Activated naive CD8-positive, alpha-beta T cell treated with anti-CD3 and anti-CD28 coated beads, Interleukin-2, amount 50 U/mL, for 24 hours (primary cell): ENCODE measurements at places on chromosomes 12 and 14.

DNA sequence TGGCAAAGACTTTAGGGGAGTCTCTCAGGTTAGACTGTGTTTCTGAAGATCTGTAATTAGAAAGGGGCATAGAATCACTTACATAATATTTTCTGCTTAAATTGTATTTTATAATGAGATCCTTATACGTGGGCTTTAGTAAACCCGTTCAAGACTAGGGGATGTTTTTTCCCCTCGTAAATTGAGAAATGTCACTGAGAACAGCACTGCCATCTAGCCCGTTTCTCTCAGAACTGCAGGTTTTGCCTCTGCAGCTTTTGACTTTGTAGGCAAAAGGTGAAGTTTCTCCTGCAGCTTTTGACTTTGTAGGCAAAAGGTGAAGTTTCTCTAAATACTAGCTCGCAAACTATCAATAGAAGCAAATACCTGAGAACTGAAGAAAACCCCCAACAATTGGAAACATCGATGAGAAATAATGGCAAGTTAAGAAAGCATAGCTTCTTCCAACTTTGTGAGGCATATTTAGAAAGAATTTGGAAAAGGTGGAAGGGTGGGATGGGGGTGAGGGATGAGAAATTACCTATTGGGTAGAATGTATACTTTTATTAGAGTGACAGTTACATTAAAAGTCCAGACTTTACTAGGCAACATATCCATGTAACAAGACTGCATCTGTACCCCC is 9.9 kb upstream of the ASPG start:
- no peak for DNase-seq
- H3K4me3 ChIP-seq, result no peak overlapping the region
- peaks cover 4% of the 10 kb centered on the region for H3K36me3 ChIP-seq
- no peak overlapping the region for H3K27ac ChIP-seq
- H3K4me1 ChIP-seq, result peaks cover 10% of the 10 kb centered on the region

DNA sequence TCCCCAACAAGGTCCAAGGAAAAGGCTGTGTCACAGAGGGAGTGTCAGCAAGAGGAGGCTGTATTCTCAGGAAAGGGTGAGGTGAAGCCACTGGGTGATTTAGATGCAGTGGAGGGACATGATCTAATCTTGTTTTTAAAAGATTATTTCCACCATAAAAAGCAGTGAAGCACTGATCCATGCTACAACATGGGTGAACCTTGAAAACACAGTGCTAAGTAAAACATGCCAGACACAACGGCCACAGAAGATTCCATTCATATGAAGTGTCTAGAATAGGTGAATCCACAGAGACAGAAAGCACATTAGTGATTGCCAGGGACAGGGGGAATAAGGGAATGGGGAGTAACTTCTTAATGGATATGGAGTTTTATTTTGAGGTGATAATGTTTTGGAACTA is 12.8 kb downstream of the RITA1 start:
- H3K36me3 ChIP-seq, result peaks cover 4% of the 10 kb centered on the region
- no peak overlapping the region for H3K4me3 ChIP-seq
- H3K27ac ChIP-seq, result no peak overlapping the region
- no peaks in the 10 kb centered on the region for H3K27me3 ChIP-seq

DNA sequence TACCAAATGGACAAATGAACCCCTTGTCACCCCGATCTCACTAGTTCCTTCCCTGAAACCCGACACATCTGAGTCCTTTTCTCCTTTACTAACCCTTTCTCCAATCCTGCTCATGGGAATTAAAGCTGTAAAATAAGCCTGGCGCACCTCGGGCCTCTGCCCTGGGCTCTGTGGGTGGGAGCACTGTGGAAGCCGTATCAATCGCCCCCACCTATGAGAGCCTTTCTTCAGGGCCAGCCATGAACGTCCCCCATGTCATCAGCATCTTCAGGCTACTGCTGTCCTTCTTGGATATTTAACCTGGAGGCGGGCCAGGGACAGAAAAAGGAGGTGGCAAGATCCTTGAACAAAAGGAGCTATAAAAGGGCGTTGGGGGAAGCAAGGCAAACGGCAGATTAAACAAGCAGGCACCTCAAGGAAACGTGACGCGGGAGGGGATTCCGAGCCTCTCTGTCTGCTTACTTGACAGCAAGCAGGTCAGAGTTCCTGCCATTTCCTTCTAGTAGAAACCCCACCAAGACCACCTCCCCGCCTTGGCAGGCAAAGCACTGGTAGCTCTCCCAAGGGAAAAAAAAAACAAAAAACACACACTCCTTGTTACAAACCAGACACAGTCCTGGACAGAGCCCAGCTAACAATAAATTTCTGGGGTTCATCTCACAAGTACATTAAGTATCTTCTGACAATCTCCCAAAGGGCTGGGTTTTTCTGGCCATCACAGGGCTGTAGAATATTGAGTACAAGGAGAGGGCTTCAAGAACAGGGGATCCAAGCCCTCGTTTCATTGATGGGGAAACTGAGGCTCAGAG is 62.9 kb downstream of the DPF3 start:
- H3K4me3 ChIP-seq, result no peak overlapping the region
- peaks cover 4% of the 10 kb centered on the region for H3K27me3 ChIP-seq
- DNase-seq, result no peak
- H3K36me3 ChIP-seq, result no peaks in the 10 kb centered on the region
- no peaks in the 10 kb centered on the region for H3K4me1 ChIP-seq
- H3K27ac ChIP-seq, result no peak overlapping the region

DNA sequence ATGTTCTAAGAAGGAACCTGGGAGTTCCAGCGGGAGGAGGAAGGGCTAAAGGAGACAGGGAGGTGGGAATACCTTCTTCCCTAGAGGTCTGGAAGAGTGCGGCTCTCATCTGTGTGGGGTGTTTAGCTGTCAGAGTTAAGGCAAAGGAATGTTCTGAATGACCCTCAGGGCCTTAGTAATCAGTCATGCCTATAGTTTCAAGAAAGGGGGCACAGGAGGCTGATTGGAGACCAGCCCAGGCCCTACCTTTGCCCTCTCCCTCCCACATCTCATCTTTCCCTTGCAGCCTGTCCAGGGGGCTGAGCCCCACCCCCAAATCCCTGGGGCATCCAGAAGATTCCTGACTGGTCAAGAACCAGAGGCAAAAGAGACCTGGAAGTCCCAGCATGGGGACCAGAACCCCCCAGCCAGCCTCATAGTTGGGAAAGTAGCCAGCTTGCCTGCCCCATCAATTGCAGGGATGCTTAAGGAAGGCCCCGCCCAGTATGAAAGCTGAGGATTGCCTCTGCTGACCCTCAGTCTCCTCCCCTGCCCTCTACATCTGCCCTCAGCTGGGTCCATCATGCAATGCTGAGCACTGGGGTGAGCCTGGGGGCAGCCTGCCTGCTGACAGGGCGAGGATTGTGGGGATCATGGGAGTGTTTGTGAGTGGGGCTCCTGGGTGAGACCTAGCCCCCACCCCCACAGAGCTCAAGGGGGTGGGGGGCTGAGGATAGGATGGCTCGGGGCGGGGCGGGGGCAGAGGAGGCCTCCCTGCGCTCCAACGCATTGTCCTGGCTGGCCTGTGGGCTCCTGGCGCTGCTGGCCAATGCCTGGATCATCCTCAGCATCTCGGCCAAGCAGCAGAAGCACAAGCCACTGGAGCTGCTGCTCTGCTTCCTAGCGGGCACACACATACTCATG is 1.8 kb downstream of the GPR162 start:
- no peaks in the 10 kb centered on the region for H3K36me3 ChIP-seq
- no peak overlapping the region for H3K27ac ChIP-seq
- peaks cover 24% of the 10 kb centered on the region for H3K4me1 ChIP-seq
- H3K27me3 ChIP-seq, result peaks cover 62% of the 10 kb centered on the region
- H3K4me3 ChIP-seq, result no peak overlapping the region

DNA sequence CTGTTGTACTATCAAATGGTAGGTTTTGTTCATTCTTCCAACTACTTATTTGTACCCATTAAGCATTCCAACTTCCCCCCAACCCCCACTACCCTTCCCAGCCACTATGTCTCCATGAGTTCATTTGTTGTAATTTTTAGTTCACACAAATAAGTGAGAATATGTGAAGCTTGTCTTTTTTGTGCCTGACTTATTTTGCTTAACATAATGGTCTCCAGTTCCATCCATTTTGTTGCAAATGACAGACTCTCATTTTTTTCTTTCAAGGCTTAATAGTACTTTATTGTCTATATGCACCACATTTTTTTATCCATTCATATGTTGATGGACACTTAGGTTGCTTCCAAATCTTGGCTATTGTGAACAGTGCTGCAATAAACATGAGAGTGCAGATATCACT is 86.2 kb downstream of the ALG10B start:
- H3K27ac ChIP-seq, result no peak overlapping the region
- DNase-seq, result no peak
- H3K4me1 ChIP-seq, result no peaks in the 10 kb centered on the region
- no peaks in the 10 kb centered on the region for H3K36me3 ChIP-seq
- H3K4me3 ChIP-seq, result no peak overlapping the region

DNA sequence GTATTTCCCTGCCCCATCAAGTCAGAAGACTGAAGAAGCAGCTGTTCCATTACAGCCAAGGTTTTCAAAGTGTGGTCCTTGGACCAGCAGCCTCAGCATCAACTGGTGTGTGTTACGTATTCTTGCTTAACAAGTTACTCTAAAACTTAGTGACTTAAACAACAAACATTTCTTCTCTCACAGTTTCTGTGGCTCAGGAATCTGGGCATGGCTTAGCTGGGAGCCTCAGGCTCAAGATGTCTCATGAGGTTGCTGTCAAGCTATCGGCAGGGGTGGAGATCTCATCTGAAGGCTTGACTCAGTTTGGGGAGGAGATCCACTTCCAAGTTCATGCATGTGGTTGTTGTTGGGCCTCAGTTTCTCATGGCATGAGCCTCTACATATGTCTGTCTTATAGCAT is 174.5 kb downstream of the KTN1 start:
- no peaks in the 10 kb centered on the region for H3K27me3 ChIP-seq
- no peaks in the 10 kb centered on the region for H3K4me1 ChIP-seq
- no peaks in the 10 kb centered on the region for H3K36me3 ChIP-seq
- H3K27ac ChIP-seq, result no peak overlapping the region
- no peak overlapping the region for H3K4me3 ChIP-seq

- H3K36me3 ChIP-seq, result peaks cover 10% of the 10 kb centered on the region
- peaks cover 16% of the 10 kb centered on the region for H3K27me3 ChIP-seq
- no peak overlapping the region for H3K4me3 ChIP-seq
- no peak for DNase-seq
Observed at GRCh38 chr12:62426089-62426488, 40.5 kb upstream of the MON2 start.

DNA sequence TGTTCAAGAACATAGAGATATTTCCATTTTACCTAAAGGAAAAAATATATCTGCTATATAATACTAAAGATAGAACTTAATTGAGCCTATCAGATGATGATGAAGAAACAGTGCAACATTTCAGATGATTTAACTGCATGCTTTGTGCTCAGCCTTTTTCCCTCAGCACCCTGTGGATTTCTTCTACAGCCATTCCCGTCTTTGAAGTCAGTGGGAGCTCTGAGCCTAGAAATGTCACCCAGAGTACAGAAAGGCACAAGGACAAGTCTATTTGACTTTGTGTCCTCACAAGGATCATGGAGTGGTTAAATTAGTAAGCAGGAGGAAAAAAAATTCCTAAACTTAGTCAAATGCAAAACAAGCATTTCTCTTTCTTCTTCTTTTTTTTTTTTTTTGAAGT is 994.0 kb upstream of the FLRT2 start:
- H3K27me3 ChIP-seq, result no peaks in the 10 kb centered on the region
- no peak for DNase-seq
- H3K4me3 ChIP-seq, result no peak overlapping the region
- H3K4me1 ChIP-seq, result no peaks in the 10 kb centered on the region
- no peaks in the 10 kb centered on the region for H3K36me3 ChIP-seq

DNA sequence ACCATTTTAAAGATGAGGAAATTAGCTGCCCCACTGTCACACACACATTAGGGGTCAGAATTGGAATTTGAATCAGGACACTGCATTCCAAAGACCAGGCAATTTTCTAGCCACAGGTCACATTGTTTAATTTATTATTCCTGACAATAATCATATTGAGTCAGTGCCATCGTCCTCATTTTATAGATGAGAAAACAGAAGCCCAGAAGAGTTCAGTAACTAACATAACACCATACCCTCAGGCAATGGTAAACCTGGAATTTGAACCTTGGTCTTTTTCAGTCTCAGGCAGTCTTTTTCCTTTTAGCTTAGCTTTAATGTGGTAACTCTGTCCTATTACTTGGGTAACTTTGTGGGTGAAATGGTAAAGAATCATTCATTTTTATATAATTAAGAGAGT is 330.3 kb upstream of the SYT1 start:
- H3K27me3 ChIP-seq, result no peaks in the 10 kb centered on the region
- no peak overlapping the region for H3K4me3 ChIP-seq
- no peaks in the 10 kb centered on the region for H3K36me3 ChIP-seq
- no peak for DNase-seq

DNA sequence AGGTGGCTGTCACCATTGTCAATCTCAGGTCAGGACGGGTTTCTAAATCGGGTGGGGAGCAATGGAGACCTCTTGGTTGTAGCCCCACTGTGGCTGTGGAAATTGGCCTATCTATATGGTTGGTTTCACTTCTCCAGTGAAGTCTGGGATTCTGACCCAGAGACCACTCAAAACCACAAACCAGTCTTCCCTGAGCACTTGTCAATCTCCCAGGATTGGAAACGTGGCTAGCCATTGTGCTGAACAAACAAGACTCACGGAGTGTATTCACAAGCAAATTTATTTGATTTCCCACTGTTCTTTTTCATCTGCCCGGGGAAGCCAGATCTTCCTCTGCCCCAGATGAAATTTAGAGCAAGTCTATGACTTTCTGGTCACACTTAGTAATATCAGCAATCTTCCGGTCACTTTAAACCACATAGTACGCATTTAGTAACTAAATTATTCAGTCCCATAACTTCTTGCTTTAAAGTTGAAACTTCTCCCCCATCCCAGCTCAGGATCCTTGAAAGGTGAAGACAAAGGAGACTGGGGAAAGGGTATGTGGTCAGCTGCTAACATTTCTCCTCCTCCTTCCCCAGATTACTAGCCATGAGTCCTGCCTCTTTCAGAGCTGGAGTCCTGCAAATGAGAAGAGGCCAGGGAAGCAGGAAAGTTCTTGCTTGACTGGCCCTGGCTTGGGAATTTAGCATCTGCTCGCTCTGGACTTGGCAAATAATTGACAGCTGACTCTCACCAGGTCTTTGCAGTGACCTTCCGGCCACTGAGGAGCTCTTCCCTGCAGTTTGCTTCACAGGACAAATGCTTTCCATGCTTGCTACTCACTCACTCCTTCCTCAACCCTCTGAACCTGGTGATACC is 123.2 kb upstream of the MAX start:
- H3K27ac ChIP-seq, result no peak overlapping the region
- DNase-seq, result no peak
- H3K4me3 ChIP-seq, result no peak overlapping the region

DNA sequence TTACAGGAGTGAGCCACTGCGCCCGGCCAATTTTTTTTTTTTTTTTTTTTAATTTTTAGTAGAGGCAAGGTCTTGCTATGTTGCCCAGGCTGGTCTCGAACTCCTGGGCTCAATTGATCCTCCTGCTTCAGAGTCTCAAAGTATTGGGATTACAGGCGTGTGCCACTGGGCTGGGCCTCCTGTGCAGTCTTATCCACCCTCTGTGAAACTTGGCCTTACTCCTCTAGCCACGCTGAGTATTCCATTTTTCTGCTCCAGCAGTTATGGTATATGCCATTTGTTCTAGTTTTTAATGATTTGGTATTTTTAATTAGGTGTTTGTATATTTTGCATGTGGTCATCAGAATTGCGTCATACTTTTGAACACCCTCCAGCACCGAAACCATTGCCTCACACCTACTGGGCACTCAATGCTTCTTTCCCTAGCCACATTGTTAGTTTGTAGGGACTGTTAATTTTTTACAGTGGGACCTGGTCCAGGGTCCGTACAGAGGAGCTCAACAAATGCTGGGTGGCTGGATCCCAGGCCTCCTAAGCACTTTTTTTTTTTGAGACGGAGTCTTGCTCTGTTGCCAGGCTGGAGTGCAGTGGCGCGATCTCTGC is 11.4 kb downstream of the RIOX1 start:
- H3K27ac ChIP-seq, result no peak overlapping the region
- no peak overlapping the region for H3K4me3 ChIP-seq
- H3K36me3 ChIP-seq, result peaks cover 16% of the 10 kb centered on the region
